ENCODE measurements at places on chromosomes 16 and 17.

DNA sequence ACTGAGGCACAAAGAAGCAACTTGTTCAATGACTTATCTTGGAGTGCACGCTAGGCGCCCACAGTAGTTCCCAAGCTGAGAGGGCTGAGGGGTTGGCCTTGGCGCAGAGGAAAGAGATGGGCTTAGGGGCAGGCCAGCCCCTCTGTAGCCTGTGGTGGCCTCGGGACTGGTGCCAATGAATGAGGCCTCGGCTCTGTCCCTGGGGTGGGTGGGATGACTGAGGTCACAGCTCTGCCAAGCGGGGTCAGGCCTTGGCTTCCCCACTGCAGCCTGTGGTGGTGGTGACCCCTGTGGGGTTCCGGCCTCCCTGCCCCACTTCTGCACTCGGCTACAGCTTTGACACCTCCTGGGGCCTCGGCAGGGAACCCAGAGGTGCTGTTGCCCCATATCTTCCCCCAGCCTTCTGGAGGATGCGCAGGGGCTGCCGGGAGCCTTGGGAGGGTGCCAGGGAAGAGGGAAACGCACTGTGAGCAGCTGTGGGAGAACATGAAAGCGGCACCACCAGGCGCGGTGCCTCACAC lies 46.0 kb downstream of the BEAN1 start:
- no peak for DNase-seq

DNA sequence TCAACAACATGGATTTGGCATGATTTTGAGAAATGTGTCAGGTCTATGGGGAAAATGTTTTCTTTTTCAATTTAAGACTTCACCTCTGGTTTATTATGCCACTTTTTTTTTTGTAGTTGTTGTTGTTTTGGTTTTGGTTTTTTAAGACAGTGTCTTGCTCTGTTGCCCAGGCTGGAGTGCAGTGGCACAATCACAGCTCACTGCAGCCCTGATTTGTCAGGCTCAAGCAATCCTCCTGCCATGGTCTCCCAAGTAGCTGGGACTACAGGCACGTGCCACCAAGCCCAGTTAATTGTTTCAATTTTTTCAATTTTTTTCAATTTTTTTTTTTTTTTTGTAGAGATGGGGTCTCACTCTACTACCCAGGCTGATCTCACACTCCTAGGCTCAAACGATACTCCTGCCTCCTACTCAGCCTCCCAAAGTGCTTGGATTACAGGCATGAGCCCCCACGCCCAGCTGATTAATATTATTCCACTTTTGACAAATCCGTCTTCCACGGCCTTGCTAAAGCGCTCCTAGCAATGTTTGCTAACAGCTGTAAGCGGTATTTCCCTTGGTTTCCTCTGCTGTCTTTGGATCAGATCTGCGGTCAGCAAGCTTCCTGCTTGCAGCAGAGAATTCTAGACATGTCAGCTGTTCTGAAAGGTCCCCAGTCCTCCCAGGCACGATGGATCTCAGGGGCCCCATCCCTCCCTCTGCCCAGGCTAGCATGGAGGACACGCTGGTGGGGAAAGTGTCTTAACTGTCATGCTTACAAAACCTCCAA lies 7.0 kb upstream of the MILR1 start:
- peak; percentile 4 for DNase-seq

DNA sequence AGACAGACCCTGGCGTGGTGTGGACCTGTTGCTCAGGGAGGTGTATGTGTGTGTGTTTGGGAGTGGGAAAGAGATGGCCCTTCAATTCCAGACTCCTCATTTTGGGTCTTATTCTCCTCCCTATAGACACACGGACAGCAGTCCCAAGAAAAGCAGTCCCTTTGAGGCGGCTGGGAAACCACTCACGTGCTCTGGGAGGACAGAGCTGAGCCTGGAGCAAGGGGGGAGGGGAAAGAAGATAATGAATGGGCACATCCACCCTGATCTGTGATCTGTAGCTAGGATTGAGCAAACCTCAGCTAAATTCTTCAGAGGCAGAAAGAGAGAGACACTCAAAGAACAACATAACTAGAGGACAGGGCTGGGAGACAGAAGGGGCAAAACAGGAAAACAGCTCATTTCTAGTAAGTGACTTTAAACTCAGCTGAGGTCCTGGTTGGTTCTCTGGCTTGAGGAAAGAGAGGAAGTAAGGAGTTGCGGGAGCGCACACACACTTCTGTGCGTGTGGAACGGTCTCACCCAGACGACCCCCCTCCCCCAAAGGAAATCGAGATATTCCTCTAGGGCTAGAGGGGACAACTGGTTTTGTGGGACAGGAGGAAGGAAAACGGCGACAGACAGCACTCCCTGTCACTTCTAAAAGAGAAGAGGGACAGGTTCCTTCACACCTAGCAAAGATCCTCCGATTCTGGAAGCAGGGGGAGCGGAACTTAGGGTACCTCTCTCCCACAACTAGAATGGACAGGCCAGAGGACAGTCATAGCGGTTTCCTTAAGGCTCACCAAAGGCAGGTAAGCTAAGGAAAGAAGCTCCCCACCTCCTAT lies 658 bp downstream of the RAB5C start:
- no peak for DNase-seq

DNA sequence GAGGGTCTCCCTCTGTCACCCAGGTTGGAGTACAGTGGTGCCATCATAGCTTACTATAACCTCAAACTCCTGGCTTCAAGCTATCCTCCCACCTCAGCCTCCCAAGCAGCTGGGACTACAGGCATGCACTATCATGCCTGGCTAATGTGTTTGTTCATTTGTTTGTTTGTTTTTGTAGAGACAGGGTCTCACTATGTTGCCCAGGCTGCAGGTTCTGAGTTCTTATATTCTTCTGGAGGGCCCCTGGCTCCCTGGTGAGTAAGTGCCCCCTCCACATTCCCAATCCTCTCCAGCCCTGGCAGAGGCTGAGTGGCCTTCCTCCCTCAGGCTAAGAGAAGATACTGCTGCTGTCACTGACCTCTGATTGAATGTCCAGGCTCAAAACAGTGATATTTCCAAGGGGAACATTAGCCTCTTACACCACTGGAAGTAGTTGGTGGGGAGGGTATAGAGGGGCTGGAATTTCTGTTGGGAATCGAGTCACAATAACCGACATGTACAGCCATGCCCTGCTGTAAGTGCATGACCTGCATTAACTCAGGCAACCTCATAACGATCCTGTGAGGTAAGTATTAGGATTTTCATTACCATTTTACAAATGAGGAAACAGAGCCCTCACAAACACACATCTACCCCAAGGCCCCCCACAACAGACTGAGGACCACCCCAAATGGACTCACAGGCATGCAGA lies 2.7 kb upstream of the ETV4 start:
- DNase-seq = no peak

DNA sequence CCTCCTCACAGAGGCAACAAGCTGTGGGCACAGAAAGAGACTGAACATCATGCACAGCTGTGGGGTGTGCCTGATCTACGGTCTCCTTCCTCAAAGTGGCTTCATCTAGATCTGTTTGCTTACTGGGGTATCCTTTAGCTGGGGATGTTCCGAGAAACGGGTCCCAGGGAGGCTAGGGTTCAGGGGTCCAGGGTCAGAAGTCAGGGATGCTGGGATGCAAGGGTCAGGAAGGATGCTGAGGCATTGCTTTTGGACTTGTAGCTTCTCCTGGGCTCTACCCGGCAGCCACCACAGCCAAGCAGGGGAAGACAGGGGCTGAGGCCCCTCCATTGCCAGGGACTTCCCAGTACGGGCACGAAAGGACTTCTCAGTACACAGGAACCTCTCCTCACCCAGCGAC lies 6.6 kb downstream of the CD300LG start:
- DNase-seq = no peak

- no peak for DNase-seq
Measured at GRCh38 chr17:77709594-77709993, 248.9 kb upstream of the TNRC6C start.

DNA sequence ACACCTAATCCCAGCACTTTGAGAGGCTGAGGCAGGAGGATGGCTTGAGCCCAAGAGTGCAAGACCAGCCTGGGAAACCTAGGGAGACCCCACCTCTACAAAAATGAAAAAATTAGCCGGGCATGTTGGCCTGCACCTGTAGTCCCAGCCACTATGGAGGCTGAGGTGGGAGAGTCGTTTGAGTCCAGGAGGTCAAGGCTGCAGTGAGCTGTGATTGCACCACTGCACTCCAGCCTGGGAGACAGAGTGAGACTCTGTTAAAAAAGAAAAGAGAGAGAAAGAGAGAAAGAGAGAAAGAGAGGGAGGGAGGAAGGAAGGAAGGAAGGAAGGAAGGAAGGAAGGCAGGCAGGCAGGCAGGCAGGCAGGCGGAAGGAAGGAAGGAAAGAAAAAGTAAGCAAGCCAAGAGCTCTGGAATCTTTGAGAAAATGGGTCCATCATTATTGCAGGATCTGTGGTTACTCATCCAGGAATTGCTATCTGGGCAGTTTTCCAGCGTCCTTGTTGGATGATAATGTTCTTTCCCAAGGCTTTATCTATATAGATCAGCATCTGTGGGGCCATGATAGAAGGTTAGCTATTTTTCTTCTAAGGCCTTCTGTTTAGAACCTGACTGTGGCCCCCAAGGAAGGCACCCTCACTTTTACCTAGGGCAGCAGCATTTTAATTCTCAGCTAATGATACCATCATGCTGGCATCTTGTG lies 533.2 kb upstream of the CDH5 start:
- DNase-seq = no peak

GRCh38 chr16:59849716-59850115 lies 1115.6 kb upstream of the GOT2 start:
- DNase-seq = no peak

GRCh38 chr16:72961115-72961832 lies 86.7 kb downstream of the ZFHX3 start:
- no peak for DNase-seq

DNA sequence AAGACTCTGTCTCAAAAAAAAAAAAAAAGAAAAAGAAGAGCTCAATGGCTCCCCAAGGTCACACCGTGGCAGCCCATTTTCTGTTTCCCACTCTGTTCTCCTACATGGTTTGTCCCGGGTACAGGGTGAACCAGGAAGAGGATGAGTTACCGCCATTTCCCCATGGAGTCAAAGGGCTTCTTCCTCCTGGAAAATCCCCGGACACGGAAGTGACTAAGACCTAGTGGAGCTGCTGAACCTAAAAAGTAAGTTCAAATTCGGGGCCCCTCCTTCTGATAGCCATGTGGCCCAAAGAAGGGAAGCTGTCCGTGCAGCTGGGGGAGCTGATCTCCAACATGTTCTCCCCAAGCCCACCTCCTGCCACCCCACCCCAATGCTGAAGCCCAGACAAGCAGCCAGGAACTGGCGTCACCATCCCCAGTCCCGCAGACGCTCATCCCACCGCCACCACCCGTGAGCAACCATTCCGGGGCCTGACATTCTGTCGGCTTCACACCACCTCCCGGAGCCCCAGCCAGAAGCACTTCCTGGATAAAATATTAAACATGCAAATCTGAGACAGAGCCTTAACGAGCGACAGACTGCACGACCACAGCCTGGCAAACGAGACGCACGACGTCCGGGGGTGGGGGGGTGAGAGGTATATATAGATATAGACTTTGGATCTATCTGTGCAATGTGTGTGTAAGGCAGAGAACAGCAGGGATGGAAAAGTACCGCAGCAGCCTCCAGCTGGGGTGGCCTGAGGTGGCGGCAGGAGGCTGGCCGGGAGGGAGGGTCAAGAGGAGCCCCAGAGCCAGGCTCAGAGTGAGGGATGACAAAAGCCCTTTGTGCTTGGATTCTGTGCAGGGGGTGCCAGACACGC lies 17.6 kb downstream of the EPOP start:
- no peak for DNase-seq

- DNase-seq = no peak
Measured at GRCh38 chr16:31130336-31130891, 5.1 kb downstream of the PRSS8 start.

DNA sequence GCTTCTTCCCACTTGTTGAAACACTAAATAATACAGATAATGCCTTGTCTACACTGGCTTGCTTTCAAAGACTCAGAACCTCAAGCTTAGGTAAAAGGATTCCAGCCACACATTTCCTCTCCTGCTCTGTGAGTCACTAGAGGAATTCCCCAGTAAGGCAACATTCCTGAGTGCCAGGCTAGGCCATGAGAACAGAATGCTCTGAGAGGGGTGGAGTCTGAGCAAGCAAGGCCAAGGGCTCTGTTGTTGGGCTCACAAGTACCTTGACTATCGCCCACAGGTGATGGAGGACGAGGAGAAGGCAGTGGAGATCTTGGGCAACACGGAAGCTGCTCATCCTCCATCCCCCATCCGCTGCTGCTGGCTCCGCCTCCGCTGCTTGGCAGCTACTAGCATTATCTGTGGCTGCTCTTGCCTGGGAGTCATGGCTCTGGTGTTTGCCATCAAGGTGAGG lies 6.7 kb upstream of the PHKG2 start:
- no peak for DNase-seq

DNA sequence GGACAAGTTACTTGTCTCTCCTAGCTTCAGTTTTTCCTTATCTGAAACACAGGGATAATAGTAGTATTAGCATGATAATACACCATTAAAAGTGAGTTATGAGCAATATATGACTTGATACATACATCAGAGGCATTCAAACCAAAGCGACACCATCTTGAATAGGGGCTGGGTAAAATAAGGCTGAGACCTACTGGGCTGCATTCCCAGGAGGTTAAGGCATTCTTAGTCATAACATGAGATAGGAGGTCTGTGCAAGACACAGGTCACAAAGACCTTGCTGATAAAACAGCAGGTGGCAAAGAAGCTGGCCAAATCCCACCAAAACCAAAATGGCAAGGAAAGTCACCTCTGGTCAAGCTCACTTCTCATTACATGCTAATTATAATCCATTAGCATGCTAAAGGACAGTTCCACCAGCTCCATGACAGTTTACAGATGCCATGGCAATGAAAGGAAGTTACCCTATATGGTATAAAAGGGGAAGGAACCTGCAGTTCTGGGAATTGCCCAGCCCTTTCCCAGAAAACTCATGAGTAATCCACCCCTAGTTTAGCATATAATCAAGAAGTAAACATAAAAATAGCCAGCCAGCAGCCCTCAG lies 37.2 kb upstream of the HS3ST3A1 start:
- no peak for DNase-seq

GRCh38 chr16:65702707-65703402 lies 581.0 kb upstream of the CDH11 start:
- no peak for DNase-seq

DNA sequence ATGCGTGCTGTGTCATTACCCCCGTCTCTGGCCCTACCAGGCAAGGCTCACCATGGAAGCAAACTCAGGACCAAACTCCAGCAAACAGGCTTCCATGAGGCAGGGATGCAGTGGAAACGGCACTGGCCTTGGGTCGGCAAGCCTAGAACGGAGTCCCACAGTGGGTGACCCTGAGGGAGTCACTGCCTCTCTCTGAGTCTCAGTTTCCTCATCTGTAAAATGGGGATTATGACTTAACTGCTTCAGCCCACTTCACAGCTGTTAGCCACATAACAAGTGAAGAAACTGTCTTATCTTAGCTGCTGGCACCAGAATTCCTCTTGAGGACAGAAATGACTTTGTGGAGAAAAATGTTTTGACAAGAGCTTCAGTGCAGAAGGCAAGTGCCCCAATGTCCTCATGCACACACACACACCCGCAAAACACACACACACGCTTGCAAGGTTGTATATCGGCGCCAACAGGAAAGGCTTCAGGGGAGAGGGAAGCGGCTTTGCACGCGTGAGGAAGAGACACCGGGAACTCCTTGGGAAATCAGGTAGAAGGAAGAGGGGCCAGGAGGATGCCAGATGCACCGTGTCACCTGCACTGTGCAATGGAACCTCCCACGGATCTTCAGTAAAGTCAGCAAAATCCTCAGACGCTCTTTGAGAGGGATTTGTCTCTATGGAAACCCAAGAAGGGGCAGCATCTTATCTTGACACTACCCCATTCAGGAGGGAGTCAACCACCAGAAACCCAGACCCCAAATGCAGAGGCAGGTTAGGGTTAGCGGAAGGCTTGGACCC lies 53.7 kb downstream of the GSG1L start:
- no peak for DNase-seq
